GM18507 (cell line): ENCODE measurements at places on chromosomes 1 and 21.
A peak's percentile ranks its signal among the peaks of the same experiment; 100 is the strongest.

- peak; percentile 79 for DNase-seq
Measured at GRCh38 chr1:222618001-222618879, at the start of gene MIA3. TSS of gene MIA3 (plus strand) at chr1:222618097. CDS start at chr1:222618111, 14 bp downstream.

GRCh38 chr1:154586231-154586630 lies 18.7 kb downstream of the CHRNB2 start:
- DNase-seq, result no peak

- DNase-seq, result no peak
Measured at GRCh38 chr1:212188599-212189351, 96.4 kb upstream of the PPP2R5A start.

GRCh38 chr1:183543619-183544204 lies 46.5 kb downstream of the NCF2 start:
- no peak for DNase-seq

GRCh38 chr1:67571901-67572593 lies 113.0 kb upstream of the GADD45A start:
- DNase-seq, result no peak

- no peak for DNase-seq
Measured at GRCh38 chr1:9127395-9128165, 1.3 kb downstream of the GPR157 start.

- no peak for DNase-seq
Measured at GRCh38 chr1:187721216-187721615, 892.5 kb downstream of the PLA2G4A start.

GRCh38 chr1:207049974-207050391 lies 1.0 kb downstream of the YOD1 start:
- DNase-seq, result peak; percentile 9

DNA sequence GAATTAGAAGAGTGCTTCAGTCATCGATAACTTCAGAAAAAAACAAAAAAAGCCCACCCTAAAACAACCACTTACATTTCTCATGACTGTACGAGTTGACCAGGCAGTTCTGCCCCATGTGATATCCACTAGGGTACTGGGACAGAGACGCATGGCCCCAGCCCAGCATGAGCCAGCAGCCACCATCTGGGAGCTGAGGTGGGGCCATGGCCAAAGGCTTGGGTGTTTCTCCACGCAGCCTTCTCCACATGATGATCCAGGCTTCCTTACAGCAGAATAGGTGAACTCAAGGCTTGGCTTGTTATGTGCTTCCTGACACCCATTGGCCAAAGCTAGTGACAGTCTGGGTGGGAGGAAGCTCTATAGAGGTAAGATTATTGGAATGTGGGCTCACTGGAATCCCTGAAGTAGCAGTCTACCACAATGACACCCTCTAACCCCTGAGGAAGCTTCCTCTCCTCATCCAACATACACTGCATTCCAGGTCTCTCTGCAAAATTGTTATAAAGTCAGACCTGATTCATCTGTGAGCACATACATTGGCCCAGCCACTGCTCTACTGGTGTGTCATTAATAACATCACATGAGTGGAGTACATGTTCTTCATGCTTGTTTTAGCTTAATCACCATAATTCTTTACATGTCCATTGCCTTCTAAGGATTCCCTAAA lies 66.3 kb upstream of the NTPCR start:
- no peak for DNase-seq

DNA sequence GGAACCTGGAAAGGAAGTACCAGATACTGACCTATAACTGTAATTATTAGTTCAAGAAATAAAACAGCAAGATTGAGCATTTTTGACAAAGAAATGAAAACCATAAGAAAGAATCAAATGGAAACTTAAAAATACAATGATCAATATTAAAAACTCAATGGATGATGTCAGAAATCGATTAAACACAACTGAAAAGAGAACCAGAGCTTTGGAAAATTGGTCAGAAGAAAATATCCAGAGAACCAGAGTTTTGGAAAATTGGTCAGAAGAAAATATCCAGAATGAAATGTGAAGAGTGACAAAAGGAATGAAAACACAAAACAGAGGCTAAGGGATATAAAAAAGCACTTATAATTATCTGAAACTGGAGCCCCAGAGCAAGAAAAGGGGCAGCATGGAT lies 438.6 kb downstream of the AJAP1 start:
- DNase-seq, result no peak

DNA sequence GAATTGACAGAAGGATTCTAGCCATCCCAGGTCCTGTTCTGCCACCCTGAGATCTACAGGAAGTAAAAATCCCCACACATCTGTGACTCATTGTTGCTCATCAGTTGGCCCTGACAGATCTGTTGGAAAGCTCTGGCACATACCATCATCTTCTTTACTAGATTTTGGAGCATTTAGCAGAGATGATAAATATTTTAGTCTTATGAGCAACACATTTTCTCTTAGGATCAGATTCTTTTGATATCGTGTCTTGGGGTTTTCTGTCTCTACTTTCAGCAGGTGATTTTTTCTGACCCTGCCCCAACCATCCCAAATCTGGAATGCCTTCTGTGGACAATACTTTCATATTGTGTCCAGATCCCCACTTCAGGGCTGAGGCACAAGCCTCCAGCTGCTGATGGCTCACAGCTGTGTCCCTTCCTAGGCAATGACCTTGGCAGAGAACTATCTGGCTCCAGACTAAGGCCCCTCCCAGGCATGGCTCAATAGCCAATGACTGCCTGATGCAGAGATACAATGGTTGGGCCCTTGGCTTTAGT lies 102.8 kb downstream of the GDAP2 start:
- no peak for DNase-seq

GRCh38 chr1:209544098-209544497 lies 39.4 kb upstream of the CAMK1G start:
- DNase-seq, result no peak

DNA sequence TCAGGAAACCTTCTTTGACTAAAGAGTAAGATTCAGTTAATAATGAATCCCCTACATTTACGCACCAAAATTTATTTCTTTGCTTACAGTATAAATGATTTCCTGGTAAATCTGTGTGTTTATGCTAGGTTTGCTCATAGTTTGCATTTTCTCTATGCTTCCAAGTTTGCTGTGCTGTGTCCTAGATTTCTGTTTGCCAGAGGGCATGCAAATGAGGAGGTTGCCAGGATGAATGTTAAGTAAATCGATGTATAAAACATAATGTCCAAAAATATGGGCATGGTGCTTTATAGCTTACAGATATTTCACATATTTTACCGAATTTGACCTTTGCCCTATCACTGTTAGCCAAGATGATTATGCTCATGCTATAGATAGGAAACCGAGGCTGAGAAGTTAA lies 63.8 kb downstream of the TBX19 start:
- DNase-seq, result no peak

DNA sequence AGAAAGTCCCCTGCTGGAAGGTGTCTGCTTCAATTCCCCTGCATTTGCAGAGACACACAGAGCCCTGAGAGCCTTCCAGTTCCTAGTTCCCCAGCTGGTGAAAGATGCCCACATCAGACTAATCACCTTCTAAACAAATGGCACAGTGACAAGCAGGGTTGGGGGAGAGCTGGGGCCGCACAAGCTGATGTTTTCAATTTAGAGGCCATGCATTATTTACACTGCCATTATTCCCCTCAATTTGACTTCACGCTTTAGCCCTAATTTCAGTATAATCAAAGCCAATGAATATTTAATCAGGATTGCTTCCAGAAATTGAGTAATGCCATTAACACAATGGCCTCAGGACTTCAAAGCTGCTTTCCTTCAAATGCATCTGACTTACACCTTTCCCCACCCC lies 81.5 kb downstream of the BEND5 start:
- no peak for DNase-seq

DNA sequence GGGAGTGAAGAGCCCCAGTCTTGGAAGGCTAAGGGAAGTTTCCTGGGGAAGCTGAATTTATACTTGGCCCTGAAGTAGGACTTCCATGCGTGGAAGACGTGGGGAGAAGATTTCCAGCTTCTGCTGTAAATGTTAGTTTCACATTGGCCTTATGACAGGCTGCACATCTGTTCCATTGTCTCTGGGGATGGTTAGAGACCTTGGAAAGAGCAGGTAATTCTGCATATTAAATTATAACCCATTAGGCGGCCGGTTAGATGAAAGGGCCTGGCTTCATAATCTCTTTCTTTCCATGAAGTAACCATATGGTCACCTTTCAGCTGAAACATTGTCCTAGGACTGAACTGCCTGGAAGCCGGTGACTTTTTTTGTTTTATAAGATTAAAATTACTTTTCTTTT lies 37.5 kb downstream of the DPT start:
- DNase-seq, result no peak

DNA sequence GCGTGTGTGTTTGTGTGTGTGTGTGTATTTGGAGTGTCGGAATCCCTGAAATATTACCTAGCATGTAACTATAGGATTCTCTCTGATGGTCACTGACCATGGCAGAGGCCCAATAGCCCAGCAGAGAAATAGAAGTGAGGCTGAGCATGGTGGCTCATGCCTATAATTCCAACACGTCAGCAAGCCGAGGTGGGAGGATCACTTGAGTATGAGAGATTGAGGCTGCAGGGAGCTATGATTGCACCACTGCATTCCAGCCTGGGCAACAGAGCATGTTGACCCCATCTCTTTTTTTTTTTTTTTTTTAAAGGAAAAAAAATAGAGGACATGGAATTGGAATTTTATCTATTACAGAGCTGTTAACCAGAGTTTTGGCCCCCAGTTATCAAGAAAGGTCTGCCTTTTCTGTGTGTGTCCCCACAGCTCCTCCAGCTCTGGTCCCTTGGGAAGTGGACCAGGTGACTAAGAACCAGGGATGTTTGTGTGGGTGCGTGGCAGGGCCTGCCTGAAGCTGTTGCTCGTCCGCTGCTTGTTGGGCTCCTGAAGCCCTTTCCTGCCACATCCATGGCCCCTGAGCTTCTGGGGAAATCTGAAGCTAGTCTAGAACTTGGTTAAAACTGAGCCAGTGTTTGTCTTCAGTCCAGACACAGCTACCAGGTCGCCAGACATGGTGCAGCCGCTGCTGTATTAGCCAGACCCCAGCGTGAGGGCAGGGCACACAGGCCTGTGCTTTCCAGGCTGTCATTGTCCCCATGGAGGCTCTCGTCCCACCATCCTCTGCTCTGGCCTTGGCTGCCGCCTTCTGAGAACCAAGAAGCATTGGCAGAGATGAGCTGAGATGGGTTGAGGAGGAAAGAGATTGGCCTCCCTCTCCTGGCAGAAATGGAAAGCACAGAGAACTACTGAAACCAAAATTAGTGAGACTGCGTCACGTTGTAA lies 25.5 kb downstream of the CAPN9 start:
- no peak for DNase-seq

DNA sequence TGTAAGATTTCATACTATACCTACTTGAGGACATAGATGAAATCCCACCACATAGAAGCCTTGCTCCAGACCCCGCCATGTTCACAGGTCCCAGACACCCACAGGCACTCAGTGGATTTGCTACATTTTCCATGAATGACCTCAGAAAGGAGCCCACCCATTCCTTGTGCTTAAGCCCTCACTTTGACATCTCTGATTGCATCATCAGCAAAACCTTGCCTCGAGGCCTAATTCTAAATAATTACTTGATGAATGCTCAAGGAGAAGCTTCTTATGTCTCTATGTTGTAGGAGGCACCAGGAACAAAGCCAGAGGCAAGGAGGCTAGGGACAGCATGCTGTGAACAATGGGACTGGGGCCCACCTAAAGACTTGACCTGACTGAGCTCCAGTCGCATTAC lies 12.1 kb downstream of the OVGP1 start:
- no peak for DNase-seq

- DNase-seq, result no peak
Measured at GRCh38 chr21:42887326-42887725, 5.8 kb upstream of the NDUFV3 start.

GRCh38 chr1:150516050-150516591 lies 569 bp downstream of the FALEC start:
- DNase-seq, result no peak

GRCh38 chr1:212665241-212666115 lies 34.2 kb downstream of the BATF3 start:
- peak; percentile 65 for DNase-seq

- no peak for DNase-seq
Measured at GRCh38 chr21:21114461-21114860, 116.3 kb downstream of the NCAM2 start.

- DNase-seq, result no peak
Measured at GRCh38 chr1:171655746-171656116, 3.2 kb upstream of the MYOC start.

DNA sequence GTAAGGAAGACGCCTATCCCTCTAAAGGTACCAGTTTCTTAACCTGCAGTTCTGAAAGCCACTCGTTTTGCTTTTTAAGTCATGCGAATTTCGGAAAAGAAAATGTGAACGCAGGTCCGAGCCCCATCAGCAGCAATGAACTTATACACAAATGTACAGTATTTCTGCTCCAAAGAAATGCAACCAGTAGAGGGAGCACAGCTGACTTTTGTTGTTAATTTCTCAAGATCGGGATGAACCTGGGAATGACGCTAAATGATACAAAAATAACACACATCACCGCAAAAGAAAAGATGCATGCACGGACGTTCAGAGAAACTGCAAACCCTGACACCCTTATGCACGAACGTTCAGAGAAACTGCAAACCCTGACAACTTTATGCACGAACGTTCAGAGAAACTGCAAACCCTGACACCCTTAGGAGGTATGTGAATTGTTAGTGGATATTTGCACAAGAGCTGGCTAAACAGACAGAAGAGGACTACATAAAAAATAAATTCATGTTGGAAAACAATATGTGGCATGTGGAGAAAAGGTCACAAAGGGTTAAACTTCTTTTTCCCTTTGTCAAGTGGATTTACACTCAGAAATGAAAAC lies 3.5 kb upstream of the TIAM1 start:
- no peak for DNase-seq

DNA sequence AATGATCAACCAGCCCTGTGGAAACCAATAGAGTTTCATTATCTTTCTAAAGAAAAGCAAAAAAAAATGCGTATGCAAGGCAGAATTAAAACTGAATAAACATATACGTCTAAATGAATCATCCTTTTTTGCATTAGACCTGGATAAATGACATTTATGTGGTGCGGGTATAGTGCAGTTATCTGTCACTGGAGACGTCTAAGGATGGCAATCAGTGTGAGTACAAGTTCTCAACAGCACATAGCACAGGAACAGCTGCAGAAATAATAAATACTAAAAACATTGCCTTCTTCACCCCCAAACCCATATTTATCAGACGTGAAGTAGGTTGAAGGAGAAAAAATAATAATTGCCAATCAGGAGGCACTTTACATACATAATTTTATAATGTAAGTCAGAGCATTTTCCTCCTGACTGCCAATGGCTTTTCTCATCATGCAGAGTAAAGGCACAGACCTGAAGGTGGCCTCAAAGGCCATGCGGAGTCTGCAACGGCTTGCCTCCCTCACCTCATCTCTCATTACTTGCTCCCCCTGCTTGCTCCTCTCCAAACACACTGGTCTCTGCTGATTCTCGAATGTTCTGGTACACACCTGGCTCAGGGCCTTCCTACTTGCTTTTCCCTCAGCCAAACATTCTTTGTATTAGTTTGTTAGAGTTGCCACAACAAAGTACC lies 574.7 kb upstream of the PLXNA2 start:
- DNase-seq, result no peak

DNA sequence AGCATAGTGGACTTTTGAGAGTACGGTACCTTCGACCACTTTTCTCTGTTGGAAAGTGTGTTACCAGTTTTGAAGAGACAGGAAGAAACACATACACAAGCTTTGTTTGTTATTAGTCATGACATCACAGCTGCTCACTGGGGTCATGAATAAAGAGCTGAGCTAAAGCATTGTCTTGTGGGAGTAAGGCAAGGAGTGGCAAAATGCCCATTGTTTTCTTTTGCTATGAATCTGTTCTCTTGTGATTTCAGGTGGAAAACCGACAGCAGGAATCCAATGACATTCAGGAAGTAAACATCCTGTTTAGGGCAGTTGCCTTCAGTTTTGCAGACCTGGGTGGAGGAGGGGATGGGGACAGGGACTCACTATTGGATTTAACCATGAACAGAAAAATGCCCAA lies 66.2 kb downstream of the RGL1 start:
- DNase-seq, result no peak
